ENCODE measurements at places on chromosomes 16 and 17.

DNA sequence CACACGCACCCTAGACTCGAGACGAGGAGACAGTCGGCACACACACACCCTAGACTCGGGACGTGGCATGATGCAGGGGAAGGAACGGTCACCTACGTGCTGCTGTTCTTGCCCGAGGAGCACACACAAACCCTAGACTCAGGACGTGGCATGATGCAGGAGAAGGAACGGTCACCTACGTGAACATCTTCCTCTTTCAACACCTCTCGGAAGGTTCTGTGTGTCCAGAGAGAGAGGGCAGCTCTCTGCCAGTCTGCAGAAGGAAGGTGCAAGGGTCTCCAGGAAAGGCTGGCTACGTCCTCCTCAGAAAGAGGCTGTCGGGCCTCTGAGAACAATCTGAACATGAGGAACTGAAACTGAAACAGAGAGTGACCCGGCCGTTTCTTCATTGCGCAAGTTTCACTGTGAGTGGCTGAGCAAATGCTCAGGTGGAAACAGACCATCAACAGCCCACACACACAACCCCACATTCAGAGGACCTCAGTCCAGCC is 43.4 kb downstream of the ZNF276 start:
- peak; percentile 38 for DNase-seq

- DNase-seq, result peak; percentile 13
These were observed 2.0 kb upstream of the GLG1 start for GRCh38 chr16:74608944-74609343.

DNA sequence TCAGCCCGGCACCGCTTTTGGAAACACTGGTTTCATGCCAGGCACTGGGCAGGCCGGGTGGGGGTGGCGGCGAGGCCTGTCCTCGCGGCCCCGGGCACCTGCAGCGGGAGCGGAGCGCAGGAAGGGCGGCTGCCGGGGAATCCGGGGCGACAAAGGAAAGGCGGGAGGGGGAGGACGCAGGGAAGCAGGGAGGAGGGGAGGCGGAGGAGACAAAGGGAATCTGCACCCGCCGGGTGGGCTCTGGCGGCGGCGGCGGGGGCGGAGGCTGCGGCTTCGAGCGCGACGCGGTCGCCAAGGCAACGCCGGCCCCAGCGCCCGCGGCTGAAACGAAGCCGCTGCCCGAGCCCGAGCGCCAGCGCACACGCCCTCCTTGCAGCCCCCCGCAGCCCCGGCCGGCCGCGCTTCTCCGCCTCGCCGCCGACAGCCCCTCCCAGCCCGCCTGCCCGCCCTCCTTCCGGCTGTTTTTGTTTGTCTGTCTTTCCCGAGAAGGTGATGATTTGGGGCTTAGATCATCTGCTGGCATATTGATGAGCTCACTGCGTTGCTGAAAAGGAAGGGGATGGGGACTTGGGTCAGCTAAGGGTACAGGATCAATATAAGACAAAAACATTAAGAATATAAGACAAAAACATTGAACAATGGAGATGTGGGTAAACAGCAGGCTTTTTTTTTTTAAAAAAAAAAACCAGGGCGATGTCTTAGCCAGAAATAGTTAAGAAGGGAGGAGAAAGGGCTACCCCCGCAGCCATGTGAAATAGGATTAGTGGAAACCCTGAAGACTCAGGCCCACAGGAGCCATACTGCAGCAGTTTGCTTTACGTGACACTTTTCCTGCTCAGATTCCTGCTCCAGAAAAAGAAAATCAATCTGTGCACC is 32.7 kb downstream of the CDK5R1 start:
- no peak for DNase-seq

DNA sequence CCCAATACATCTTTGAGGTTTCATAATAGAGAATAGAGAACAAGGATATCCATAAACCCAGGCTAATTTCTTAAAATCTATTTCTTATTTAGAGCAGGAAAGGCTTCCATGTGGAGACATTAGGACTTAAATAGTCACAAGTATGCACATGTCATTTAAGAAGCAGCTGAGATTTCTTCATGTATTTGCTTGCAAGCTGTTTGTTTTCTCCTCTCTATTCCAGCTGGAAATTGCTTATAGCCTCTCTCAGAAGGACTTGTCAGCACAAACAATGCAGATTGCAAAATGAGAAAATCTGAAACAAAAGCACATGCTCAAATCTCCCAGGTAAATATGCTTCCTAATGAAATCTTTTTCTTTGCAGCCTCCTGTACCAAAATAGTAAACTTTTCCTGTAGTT is 1473.1 kb downstream of the CDH8 start:
- DNase-seq, result no peak

GRCh38 chr17:21756856-21757619 is 64.7 kb downstream of the KCNJ18 start:
- DNase-seq, result no peak

DNA sequence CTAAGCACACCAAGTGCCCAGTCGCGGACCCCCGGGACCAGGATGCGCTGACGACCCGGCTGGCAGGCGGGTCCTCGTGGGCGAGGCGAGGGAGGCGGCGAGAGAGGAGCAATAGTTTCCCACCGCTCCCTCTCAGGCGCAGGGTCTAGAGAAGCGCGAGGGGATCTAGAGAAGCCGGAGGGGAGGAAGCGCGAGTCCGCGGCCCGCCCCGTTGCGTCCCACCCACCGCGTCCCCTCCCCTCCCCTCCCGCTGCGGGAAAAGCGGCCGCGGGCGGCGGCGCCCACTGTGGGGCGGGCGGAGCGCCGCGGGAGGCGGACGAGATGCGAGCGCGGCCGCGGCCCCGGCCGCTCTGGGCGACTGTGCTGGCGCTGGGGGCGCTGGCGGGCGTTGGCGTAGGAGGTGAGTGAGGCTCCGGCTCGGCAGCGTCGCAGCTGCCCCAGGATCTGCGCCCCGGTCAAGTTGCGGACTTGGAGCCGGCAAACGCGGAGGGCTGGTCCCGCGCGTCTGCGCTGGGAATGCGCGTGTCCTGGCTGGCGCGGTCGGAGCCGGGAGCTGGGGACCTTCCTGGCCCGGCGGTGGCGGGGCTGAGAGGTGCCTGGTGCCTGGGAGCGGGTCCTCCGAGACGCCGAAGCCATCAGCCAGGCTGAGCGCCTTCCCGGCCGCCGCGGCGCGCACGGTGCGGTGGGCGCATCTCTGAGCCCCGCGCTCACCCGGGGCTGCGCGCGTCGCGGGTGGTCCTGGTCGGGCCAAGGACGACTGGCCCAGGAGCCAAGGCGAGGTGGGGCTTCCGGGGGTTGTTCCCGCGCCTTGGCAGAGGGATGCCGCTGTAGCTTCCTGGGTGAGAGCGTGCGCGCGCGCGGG is at the start of gene ITGB3:
Gene ITGB3 (plus strand): TSS at position 287 of the 862 bp plus-strand sequence. CDS start 35 bp downstream, at position 322.
- DNase-seq, result peak; percentile 33

DNA sequence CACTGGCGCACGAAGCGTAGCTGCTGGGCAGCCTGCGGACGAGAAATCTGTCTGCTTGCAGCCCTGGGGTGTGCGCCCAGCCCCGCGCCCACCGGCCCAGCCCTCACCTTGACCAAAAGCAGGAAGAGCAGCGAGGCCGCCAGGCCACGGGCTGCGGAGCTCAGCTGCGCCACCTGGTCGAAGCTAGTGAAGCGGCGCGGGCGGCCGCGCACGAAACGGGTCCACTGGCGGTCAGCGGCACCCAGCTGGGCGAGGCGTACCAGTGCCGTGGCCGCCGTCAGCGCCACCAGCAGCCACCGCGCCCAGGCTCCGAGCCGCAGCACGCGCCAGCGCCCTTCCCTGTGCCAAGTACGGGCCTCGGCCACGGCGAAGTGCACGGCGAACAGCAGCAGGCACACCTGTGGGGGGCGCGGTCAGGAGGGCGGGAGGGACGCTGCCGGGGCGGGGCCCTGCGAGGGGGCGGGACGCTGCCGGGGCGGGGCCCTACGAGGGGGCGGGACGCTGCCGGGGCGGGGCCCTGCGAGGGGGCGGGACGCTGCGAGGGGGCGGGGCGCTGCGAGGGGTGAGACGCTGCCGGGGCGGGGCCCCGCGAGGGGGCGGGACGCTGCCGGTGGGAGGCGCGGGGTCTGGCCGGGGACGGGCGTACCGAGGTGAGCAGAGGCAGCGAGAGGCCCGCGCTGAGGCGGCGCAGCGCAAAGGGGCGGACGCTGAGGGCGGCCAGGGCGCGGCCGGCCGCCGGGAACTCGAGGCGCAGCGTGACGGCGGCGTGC is 43.2 kb downstream of the TSC2 start:
- DNase-seq, result no peak

- no peak for DNase-seq
These were observed at the start of gene FSCN2 for GRCh38 chr17:81527591-81528383. Gene FSCN2, plus strand, starts transcription at chr17:81528377. Its CDS starts 155 bp downstream, at chr17:81528532.

GRCh38 chr17:41383690-41384089 is 1.6 kb upstream of the KRT34 start:
- DNase-seq, result no peak

- DNase-seq, result no peak
These were observed 21.5 kb downstream of the MYO18A start for GRCh38 chr17:29158488-29159275.

- no peak for DNase-seq
These were observed 65.8 kb upstream of the SMIM36 start for GRCh38 chr17:55576996-55577586.

- no peak for DNase-seq
These were observed 31.2 kb upstream of the KIF2B start for GRCh38 chr17:53791551-53791950.

- no peak for DNase-seq
These were observed 15.7 kb upstream of the NOG start for GRCh38 chr17:56577843-56578204.

Measured in stimulated activated CD8-positive, alpha-beta memory T cell treated with anti-CD3 and anti-CD28 coated beads, Interleukin-7, amount 100 ng/mL, for 1 hour (primary cell).